ENCODE measurements at places on chromosomes 16 and 17.

GRCh38 chr16:30846649-30847402 is 47.1 kb downstream of the BCL7C start:
- DNase-seq = no peak

GRCh38 chr16:22670044-22670536 is 143.9 kb upstream of the HS3ST2 start:
- no peak for DNase-seq

- DNase-seq = no peak
Measured at GRCh38 chr17:49439305-49439672, 24.6 kb upstream of the PHB1 start.

- no peak for DNase-seq
Measured at GRCh38 chr17:20189302-20189701, 180.1 kb downstream of the SPECC1 start.
